ENCODE measurements at places on chromosomes 5 and 9.

- DNase-seq: no peak
Measured at GRCh38 chr9:4674783-4675182, 4.6 kb upstream of the CDC37L1 start.

- DNase-seq: no peak
Measured at GRCh38 chr9:73166468-73166867, 14.8 kb downstream of the ANXA1 start.

DNA sequence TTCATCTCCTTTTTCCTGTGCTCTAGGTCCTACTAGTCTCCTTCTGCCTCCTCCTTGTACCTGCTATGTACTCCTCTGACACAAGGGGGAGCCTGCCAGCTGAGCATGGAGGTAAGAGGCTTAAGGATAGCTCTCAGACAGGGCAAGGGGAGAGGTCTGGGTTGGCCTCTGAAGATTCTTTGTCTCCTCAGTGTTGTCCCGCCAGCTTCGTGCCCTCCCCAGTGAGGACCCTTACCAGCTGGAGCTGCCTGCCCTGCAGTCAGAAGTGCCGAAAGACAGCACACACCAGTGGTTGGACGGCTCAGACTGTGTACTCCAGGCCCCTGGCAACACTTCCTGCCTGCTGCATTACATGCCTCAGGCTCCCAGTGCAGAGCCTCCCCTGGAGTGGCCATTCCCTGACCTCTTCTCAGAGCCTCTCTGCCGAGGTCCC is 3.8 kb downstream of the CREB3 start:
- no peak for DNase-seq

DNA sequence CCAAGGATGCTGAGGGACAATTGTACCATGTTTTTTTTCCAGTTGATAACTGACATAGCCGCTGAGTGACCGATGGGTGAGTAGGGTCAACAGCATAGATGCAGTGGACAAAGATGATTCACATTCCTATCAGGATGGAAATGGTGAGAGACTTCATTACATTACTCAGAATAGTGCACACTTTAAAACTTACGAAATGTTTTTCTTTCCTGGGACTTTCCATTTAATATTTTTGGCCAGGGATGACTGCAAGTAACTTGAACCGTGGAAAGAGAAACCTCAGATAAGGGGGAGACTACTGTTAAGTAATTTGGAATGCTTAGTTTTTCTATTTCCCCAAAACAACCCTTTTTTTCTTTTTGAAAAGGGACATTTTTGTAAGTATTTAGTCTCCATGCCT is 3.0 kb upstream of the TUSC1 start:
- no peak for DNase-seq

- no peak for DNase-seq
Measured at GRCh38 chr5:133882846-133883245, 85.6 kb downstream of the C5orf15 start.

GRCh38 chr5:142800776-142801494 is 30.8 kb downstream of the ARHGAP26 start:
- no peak for DNase-seq

DNA sequence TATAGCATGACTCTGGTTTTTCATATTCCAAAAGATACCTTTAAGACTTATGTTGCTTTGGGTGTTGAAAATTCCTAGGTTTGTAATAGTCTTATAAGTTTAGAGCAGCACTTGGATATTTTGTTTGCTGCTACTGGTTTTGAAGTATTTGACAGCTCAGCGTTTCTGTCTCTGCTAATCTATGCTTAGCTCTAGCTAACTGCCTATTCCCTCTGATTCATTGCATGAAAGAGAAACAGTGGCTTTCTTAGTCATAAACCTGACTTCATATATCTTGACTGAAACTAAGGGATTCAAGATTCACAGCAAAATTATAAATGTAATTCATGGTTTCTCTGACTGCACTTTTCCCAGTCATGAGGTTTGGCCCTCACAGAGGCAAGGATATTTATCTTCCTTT is 35.6 kb upstream of the ANXA1 start:
- DNase-seq: no peak

DNA sequence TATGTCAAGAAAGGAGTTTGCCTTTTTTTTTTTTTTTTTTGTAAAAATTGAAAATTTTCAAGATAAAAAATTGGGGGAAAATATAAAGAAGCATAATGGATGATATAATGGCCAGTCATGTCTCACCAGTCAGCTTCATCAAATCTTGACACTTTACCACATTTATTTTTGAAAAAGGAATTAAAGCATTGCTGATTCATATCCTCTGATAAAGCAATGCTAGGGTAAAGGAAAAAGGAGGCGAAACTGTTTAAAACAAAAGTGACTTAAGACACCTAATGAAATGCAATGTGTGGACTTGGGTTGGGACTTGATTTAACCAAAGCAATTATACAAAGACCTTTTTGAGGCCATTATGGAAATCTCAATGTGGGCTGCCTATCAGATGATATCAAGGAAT is 208.5 kb downstream of the ARHGAP26 start:
- DNase-seq: no peak

DNA sequence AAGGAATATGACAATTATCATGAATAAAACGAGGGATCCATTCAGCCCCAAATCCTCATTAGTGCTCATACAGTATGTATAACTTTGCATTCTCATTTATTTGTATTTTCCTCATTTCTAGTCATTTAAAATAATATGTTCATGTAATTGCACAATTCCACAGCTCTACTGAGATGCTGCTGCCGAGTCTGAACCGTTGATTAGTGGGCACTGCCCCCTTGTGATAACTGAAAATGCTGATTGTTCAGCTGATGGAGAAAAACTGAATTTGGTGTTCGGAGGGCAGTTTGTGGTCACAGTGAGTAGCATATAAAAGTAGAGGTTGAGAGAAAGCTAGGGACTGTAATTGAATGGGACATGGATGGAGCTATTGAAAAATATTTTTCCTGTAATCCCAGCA is 12.2 kb upstream of the GPR151 start:
- DNase-seq: no peak

- no peak for DNase-seq
Measured at GRCh38 chr5:160371294-160371693, 868 bp upstream of the C1QTNF2 start.

DNA sequence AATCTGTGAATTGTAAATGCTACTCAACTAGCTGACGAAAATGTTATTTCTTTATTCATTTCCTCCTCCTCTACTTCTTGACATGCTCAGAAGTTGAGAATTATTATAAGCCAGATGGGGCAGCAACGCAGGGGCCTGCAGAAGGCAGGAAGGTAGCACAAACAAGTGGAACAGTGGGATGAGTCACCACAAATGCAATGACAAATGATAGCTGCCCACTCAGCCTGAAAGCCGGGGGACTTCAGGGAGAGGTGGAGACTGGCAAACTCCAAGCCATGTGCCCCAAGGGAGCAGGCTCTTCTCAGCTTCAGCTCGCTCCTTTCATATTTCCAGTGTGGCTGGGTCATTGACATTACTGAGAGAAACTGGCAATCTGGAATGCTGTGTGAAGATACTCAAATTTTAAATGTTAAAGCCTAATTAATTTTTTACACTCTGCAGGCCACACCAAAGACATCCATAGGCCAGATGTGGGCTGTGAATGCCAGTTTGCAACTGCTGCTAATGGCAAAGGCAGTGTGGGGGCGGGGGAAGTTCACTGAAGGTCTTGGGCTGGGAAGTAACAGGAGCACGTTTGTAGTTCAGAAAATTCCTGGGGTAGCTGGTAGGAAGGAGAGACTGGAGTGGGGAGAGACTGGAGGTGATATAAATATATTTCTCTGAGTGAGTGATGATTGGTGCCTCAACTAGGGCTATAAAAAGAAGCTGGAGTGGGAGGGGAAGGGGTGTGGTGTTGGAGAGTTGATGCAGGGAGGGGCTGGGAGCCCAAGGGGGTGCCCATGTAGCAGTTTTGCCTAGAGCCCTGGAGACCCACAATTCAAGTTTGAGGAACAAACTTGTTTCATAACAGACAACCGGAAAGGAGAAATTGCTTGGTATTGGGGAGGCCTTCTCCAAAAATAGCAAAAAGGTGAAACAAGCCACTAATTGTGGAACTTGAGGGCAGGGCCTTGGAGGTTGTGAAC is 20.8 kb upstream of the ADRB2 start:
- no peak for DNase-seq

GRCh38 chr5:95057615-95058014 is 227.3 kb downstream of the MCTP1 start:
- DNase-seq: no peak
